ENCODE measurements at places on chromosomes 12 and 14.

DNA sequence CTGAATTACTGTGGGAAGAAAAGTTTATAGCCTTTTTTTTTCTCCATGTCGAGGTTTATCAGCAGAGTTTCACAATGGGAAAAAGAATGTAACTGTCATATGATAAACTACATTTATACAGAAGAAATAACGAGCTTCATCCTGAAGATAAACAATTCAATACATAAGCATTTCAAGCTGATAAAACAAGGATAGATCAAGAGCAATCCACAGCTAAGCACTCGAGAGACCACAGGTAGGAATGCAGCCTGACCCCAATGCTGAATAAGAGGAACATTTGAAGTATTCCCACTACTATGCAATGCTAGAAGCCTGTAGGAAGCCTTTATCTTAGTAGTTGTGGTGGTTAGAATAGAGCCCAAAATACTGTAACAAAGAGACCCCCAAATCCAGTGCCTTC, 32.6 kb upstream of the DAAM1 start:
- DNase-seq = no peak

DNA sequence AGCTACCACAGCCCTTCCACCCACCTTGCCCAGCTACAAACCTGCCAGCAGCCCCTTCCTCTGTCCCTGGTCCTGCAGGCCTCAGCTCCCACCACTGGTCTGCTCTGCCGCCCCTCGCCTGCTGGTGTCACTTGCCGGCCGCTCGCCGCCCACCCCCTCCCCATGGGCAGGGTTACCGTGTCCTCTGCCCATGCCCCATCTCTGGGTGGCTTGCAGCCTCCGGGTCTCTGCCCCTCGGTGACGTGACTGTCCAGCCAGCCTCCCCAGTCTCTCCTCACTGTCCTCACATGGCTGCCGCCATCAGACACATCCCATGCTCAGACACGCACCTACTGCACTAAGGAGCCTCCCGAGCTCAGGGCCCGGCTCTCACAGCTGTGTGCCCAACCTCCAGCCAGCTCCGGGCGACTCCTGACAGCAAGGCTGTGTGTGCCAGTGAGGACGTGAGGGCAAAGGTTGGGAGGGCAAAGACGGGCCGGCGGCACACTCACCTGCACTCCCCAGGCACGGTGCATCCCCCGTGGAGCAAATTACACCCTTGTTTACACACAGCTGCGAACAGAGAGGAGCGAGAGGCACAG, 13.4 kb downstream of the JAG2 start:
- DNase-seq = no peak

GRCh38 chr14:103663506-103663905, 34.5 kb downstream of the KLC1 start:
- DNase-seq = no peak

GRCh38 chr12:101697197-101697929, at the start of gene CHPT1:
Gene CHPT1 (plus strand): TSS chr12:101697640. CDS start chr12:101697862, 222 bp downstream.
- peak; percentile 64 for DNase-seq

DNA sequence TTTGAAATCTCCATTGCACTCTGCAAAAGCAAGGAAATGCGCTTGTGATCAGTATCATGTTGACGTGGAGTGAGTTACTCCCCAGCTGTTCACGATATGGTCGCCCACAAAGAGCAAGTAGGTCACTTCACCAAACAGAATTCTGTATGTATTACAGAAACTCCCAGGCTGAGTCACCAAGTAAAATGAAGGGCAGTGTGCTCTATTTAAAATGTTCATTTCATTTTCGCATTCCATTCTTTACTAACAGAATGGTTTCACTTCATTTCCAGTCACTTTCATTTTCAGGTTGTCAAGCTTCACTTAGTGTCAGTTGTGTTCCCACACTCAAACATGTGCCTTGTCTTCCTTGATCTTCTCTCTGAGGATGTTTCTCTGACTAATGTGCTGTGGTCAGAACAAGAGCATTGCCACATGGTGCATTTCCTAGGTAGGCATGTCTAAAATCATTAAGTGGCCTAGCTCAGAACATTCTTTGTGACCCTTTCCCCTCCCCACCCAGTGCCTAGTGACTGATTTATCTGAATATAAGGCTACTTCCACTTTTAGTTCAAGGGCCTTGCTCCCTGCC, 391.2 kb downstream of the RAD51B start:
- no peak for DNase-seq

DNA sequence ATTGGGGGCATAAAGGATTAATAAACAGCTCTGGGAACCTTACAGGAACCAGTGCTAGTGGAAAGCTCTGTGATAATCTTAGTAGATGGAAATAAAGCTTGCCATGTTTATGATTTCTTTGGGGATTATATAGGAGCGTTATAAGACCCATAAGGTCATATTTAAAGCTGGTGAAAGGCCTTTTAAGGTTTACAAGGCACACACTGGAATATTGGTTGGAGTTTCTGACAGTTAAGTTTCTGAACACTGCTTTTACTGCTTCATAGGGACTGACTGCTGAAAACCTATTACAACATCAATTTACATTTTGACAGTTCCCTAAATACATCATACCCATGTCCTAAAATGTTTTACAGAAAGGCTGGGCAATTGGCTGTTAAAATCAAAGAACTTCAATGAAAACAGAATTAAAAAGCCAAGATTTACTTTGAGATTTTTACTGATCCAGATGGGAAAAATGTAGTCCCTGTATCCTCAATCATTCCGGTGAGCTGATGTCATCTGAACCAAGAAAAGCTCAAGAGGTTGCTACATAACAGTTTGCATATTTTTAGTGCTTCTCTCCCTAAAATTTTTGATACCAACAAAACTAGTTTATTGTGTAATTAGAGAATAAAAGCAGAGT, 153.7 kb upstream of the IGF1 start:
- DNase-seq = no peak

DNA sequence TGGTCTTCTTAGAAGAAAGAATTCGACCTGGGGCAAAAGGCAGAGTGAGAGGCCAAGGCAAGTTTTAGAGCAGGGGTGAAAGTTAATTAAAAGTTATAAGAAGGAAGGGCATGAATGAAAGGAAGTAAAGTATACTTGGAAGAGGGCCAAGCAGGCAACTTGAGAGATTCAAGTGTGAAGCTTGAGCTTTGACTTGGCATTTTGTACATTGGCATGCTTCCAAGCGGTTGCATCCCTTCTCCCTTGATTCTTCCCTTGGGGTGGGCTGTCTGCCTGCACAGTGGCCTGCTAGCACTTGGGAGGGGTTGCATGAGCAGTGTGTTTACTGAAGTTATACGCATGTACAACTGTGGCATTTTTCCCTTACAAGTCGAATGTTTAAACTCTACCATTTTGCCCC, 74.8 kb upstream of the MGAT4C start:
- DNase-seq = no peak

- DNase-seq = no peak
Measured at GRCh38 chr12:105569886-105570285, 239.4 kb downstream of the C12orf75 start.

GRCh38 chr12:126210448-126210847, 1145.2 kb downstream of the AACS start:
- no peak for DNase-seq

DNA sequence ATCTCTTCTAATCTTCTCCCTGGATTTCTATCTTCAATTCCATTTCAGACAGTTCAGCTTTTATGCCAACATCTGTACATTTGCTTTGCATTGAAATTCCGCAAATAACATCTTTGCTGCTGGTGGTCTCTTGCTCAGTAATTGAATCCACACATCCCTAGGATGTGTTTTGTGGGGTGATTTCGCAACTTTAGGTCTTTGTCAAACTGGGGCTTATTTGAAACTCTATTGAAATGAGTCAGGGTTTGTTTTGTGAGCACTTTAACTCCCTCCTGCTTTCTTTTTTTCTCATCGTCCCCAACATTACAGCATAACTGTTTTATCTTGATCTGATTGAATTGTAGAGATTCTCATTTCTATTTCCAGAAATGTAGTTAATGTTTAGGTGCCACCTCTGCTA, 404.3 kb downstream of the NPAS3 start:
- no peak for DNase-seq

GRCh38 chr14:22721213-22721612, 45.3 kb upstream of the OXA1L start:
- DNase-seq = no peak

DNA sequence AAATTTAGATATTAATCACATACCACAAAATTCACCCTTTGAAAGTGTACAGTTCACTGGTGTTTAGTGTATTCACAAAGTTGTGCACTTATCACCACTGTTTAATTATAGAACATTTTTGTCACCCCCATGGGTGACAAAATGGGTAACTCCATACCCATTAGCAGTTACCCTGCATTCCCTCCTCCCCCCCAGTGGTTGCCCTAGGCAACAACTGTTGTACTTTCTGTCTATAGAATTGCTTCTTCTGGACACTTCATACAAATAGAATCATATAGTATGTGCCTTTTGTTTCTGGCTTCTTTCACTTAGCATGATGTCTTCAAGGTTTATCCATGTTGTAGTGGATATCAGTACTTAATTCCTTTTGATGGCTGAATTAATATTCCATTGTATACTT, 52.7 kb downstream of the FBXO34 start:
- no peak for DNase-seq

- peak; percentile 25 for DNase-seq
Measured at GRCh38 chr12:6341417-6342139, at the start of gene TNFRSF1A. Gene TNFRSF1A (minus strand): TSS chr12:6342076. CDS start chr12:6341814, 262 bp downstream.

GRCh38 chr12:3189282-3189681, 112.1 kb downstream of the TSPAN9 start:
- no peak for DNase-seq

- DNase-seq = no peak
Measured at GRCh38 chr14:50350975-50351374, 38.9 kb downstream of the DMAC2L start.

GRCh38 chr12:21825886-21826617, 51.5 kb upstream of the KCNJ8 start:
- DNase-seq = no peak

DNA sequence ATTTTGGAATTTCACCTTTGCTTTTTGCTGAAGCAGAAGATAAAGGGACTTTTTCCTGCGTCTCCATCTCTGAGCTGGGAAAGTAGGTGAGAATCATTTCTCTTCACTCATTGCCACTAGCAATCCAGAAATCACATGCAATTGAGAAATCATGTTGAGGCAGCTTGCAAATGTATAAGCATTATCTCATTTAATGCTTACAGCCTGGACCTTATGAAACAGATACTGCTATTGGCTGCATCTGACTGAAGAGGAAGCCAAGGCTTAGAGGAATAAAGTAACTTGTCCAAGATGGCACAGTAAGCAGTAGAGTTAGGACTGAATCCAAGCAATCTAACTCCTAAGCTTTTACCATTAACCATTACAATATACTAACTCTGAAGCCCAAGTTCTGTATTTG, 122.4 kb downstream of the FIGNL2 start:
- DNase-seq = no peak

DNA sequence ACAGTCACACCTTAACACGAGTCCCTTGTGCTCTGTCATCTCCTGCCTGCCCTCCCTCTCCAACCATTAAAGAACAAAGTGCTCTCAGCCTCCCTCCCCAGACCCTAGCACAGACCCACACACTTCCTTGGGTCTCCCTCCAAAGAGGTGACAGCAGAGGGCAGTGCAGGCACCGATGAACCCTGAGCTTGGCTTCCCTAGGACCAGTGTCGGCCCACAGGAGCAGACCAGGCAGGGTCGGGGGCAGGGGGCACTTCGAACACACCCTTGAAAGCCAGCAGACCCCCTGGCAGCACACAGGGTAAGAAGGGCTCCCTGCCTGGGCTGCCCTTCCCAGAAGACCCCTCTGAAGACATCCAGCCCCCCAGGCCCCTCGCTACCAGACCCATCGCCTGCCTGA, 7.0 kb downstream of the CDK2AP1 start:
- no peak for DNase-seq

DNA sequence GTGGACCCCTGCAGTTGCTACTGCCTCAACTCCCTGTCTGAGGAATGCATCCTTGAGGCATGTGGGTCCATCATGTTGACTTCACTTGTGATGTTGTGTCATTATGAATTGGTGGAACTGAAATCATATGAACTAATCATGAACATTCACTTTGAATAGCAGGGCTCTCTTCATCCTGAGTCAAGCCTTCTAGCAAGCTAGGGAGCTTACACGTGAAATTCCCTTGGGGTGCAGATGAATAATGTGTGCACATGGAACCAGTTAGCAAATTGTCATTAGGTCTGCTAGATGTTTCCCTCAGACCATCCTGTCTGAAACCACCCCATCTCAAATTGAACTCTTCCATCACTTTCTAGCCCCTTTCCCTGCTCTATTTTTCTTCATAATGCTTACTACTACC, 3.6 kb downstream of the COQ6 start:
- DNase-seq = no peak
